ENCODE measurements at places on chromosomes 5 and 9.

GRCh38 chr9:133664173-133665050 lies 28.2 kb downstream of the DBH start:
- DNase-seq: no peak

- peak; percentile 61 for DNase-seq
Measured at GRCh38 chr9:133023117-133023890, 7.5 kb upstream of the GTF3C5 start.

GRCh38 chr9:99431103-99431502 lies 209.0 kb downstream of the SEC61B start:
- no peak for DNase-seq

DNA sequence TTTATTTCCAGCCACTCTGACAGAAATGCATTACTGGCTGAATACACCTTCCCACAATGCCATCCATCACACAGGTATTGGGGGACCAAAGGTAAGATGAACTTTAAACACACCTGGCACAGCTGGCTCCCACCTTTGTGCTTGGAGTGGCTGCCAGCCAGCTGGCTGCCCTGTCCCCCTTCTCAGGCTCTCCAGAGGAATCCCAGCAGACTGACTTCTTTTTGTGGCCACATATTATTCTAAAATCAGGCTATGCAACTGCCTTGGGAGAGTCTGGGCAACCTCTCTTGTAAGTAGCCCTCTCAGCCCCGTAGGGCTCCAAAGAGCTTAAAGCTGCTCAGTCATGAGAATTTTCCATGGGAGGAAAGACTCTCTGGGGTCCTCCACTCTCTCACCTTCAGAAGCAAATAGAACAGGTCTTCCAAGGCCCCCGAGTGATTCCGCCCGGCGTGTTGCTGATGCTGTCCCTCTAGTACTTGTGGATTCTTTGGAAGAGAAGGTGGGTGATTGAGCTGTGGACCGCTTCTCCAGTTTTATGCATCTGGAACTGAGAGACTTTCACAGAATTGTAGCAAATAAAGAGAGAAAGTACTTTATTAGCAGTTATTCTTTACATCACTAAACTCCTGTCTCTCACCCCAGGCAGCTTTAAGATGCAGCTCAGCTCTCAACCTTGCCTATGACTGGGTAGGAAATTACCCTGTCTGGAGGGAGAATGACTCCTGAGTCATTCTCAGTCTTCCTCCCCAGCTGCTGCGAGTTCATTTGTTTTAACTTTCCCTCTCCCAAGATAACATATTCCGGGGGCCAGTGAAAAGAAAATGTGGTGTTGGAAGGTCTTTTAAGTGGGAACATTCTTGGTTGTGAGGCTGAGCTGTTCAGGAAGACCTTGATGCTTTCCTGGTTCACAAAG lies 159.4 kb upstream of the PITX1 start:
- DNase-seq: no peak

GRCh38 chr9:17859987-17860386 lies 281.1 kb downstream of the SH3GL2 start:
- no peak for DNase-seq

All from NB4 (cell line).